ENCODE measurements at places on chromosomes 1 and 21.

GRCh38 chr1:117780687-117781475, 148.5 kb downstream of the GDAP2 start:
- DNase-seq, result peak; percentile 70

- DNase-seq, result no peak
Observed at GRCh38 chr1:206836111-206836510, 29.3 kb upstream of the IL20 start.

- DNase-seq, result no peak
Observed at GRCh38 chr1:89464008-89464407, 60.6 kb upstream of the LRRC8B start.

DNA sequence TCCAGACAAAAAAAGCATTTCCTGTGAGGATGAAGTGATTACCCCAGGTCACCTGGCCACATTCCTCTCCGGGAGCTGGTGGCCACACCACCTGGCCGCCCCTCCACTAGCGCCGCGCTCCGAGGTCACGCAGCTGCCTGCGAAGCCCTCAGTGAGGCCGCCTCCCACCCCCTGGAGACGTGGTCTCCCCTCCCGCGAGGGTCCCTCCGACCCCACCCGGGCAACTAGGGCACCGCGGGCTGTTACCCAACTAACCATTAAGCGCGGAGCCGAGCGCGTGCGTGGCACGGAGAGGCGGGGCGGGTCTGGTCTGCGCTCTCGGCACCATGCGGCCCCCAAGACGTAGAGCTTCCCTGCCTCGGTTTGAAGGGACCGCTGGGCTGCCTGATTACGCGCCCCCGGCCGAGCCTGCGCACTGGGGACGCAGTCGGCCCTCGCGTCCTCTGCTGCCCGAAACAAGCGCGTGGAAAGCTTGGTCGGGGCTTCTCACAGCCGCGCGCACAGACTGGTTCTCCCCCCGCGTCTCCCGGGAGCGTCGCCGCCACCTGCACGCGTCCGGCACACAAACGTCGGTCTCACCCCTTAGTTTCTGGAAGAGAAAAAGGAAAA, 106.5 kb downstream of the SLC16A1 start:
- peak; percentile 58 for DNase-seq

- no peak for DNase-seq
Observed at GRCh38 chr21:40613546-40614030, 233.4 kb downstream of the DSCAM start.

- no peak for DNase-seq
Observed at GRCh38 chr1:1442069-1442770, 6.7 kb downstream of the VWA1 start.

GRCh38 chr1:22738069-22738435, 27.4 kb downstream of the EPHB2 start:
- DNase-seq, result no peak

DNA sequence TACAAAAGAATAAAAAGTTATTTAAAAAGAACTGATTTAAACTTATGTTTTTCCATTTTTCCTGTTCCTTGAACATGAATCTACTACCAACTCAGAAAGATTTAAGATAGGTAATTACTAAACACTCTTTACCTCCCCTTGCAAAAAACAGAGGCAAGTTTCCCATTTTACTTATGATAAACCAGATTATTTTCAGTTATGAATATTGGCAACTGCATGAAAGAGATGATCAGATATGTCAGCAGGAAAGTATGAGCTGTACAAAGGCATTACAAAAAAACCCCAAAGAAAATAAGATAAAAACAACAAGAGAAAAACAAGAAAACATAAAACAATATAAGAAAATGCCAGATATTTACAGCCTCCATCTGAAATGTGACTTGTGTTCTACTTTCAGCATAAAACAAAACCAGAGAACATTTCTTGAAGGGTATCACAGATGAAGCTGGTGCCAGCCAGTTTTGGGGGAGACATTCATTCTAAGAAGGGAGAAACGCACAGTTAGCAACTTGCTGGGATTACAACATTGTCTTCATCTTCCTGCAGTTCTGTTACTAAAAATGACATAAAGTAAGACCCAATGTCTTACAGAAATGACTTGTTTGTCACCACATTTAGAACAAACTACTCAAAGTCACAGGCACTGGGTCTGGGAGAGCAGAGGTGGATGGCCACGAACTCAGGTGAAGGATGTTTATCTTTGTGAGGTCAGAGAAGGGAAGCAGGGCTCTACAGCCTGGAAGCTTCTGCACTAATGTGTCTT, 19.1 kb downstream of the ZC3H12A start:
- DNase-seq, result no peak

DNA sequence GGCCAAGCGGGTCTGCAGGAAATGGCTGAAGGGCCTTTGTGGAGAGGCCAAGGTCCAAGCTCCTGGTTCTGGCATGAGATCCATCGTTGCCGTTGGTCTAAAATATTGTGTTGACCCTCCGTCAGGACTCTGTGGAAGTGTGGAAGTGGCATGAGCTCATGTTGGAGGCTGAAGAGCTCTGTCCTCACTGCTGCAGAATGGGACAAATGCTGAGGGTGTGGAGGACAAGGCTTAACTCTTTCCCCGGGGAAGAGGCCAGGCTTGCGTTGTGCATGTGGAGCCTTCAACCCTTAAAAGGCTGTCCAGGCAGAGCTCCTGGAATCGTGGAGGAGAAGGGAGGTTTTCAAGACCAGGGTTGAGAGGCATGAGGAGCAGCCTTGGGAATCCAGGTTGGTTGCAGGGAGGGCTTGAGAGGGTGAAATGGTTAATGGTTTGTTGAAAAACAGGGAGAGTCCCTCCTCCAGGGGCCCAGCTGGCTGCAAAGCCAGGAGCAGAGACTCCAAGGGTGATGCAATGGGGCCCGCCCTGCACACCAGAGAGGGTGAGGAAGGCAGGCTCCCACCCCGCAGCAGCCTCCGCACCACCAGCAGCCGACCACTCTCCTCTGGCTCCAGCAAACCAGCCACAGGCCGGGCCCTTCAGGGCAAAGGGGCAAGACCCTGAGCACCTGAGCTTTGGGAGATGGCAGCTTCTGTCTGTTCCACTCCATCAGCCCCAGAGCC, 6.7 kb upstream of the AHCYL1 start:
- DNase-seq, result no peak

DNA sequence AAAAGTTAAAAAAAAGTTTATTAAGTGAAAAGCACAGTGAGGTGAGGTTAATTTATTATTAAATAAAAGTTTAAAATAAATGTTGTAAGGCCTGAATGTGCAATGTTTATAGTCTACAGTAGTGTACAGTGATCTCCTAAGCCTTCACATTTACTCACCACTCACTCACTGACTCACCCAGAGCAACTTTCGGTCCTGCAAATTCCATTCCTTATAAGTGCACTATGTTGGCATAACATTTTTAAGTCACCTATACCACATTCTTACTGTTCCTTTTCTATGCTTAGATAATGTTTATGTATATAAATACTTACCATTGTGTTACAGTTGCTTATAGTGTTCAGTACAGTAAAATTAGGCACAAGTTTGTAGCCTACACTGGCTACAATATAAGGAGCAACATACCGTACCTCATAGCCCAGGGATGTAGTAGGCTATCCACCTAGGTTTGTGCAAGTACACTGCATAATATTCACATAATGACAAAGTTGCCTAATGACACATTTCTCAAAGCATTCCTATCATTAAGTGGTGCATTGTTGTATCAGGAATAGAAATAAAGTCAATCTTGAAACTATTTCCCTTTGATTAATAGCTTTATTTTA, 426.5 kb upstream of the BRINP3 start:
- no peak for DNase-seq

DNA sequence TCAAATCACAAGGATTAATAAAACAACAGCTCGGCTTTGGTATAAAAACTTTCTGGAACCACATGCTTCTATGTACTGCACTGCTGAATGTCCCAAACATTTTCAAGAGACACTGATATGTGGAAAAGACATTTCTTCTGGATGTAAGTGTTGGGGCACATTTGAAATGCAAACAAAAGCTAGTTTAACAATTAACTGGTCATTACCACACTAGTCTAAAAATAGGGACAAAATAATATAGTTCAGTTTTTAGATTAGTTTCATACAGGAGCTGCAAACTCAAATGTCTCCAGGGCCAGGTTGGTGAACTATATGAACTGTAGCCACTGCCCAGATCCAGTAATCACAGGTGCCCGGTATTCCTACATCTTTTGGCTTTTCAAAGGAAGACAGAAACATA, 3.2 kb downstream of the IL23R start:
- DNase-seq, result no peak

- no peak for DNase-seq
Observed at GRCh38 chr1:22689505-22689904, 21.1 kb upstream of the EPHB2 start.

Measured in NCI-H524 treated with DMSO at 0.1 percent for 48 hours (cell line).